Body of pancreas (tissue), 4 donors: ENCODE measurements at places on chromosomes 12 and 14. TPM values are rescaled to one million over a fixed set of nuclear protein-coding genes. Genes with fewer than 3 reads are reported as not detected.

GRCh38 chr14:33951183-33951840 is 438 bp upstream of the EGLN3 start:
- DNase-seq, result no peak

DNA sequence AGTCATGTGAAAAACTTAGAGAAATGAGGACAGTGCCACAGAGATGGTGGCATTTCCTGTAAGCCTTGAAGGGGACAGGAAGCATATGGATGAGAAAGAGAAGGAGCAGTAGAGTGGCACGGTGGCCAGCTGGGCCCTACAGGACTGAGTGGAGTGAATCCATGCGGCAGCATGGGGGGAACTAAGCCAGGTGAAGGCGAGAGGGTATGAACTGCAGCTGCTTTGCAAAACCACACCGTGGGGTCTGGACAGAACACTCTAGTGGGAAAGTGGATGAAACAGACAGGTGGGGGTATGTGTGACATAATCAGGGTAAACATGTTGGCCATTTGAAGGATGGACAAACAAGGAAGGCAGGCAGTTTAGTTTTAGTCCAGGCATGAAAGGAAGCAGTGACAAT is 10.4 kb upstream of the SYCP3 start:
- no peak for DNase-seq

GRCh38 chr14:78970677-78971076 is 800.5 kb downstream of the NRXN3 start:
- DNase-seq, result no peak

Gene CCDC177
- total RNA-seq, result not detected
